ENCODE measurements at places on chromosomes 7 and 10. TPM values are rescaled to one million over a fixed set of nuclear protein-coding genes. Genes with fewer than 3 reads are reported as not detected.
A peak's percentile ranks its signal among the peaks of the same experiment; 100 is the strongest.

- DNase-seq = no peak
Observed at GRCh38 chr10:120969219-120969645, 118.1 kb downstream of the WDR11 start.

GRCh38 chr7:142391191-142391992 lies 133.5 kb upstream of the PRSS58 start:
- peak; percentile 29 for DNase-seq

GPR158 gene
- not detected for total RNA-seq

- DNase-seq = no peak
Observed at GRCh38 chr7:126856691-126857291, 395.9 kb downstream of the GRM8 start.

- no peak for DNase-seq
Observed at GRCh38 chr10:112395809-112396530, 22.1 kb downstream of the ACSL5 start.

- DNase-seq = no peak
Observed at GRCh38 chr10:80188713-80189112, 16.6 kb downstream of the ANXA11 start.

GRCh38 chr10:113982769-113983168 lies 60.9 kb upstream of the ADRB1 start:
- DNase-seq = no peak

MOGAT3 gene
- total RNA-seq = 0.11 TPM

RBP4 gene
- total RNA-seq = not detected

GRCh38 chr7:43750016-43750887 lies 8.2 kb upstream of the BLVRA start:
- DNase-seq = no peak

TMEM270 gene
- not detected for total RNA-seq

DNA sequence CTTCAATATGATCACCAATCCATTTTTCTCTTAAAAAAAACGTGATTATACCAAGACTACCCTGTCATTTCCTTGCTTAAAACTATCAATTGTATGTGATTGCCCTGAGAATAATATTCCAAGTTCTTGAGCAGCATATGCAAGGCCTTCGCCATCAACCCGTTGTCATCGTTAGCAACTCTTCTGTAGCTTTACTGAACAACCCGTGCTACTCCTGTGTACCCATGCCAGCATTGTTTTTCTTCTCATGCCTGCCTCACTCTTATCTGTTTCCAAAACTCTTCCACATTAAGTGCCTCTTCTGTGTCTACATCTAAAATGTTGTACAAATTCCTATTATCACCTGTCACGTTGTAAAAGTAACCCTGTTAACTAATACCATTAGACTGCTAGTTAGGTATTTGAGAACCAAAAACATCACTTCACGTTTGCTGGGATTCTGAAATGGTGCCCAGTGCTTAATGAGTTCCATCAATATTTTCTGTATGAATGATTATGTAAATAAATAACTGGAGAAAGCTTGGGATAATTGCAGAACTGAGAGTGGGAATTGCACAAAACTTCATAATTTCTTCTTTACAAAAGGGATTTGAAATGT lies 10.5 kb downstream of the CAV2 start:
- DNase-seq = no peak

CAMK1D gene
- total RNA-seq = 35.3 TPM

DNA sequence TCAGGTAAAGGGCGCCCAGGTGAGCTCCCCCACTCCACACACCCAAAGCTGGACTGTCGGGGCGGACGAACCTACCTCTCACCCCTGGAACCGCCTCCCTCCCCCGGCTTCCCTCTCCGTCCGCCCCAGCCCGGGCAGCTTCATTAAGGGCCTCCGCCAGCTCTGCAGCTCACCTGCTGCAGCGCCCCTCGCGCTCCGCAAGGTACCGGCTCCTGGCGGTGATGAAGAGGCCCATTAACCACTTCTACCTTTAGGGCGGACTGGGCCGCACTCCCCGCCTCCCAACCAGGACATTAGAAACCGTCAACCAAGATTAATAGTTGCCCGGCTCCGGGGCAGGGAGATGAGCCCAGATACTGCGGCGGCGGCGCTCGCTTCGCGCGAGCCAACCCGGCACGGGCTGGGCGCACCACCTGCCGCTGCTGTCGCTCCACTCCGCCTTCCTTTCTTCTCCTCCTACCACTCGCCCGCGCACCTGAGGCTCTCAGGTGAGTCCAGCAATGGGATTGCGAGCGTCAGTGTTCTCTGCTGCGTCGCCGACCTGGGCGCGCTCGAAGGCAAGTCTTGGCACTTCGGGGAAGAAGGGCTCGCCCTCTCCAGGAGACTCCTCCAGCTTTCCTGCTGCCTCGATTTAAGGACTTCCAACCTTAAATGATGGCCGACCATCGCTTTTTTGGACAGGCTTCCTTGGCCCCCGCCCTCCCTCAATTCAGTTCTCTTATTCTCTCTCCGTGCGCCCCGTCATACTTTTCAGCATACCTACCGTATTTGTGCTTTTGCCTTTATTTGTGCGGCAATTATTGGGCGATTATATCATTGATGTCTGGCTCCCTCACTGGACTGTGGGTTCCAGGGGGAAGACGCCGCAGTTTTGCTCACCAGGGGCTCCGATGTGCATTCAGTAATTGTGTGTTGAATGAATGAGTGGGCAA lies 13.6 kb upstream of the KAZALD1 start:
- no peak for DNase-seq

DNA sequence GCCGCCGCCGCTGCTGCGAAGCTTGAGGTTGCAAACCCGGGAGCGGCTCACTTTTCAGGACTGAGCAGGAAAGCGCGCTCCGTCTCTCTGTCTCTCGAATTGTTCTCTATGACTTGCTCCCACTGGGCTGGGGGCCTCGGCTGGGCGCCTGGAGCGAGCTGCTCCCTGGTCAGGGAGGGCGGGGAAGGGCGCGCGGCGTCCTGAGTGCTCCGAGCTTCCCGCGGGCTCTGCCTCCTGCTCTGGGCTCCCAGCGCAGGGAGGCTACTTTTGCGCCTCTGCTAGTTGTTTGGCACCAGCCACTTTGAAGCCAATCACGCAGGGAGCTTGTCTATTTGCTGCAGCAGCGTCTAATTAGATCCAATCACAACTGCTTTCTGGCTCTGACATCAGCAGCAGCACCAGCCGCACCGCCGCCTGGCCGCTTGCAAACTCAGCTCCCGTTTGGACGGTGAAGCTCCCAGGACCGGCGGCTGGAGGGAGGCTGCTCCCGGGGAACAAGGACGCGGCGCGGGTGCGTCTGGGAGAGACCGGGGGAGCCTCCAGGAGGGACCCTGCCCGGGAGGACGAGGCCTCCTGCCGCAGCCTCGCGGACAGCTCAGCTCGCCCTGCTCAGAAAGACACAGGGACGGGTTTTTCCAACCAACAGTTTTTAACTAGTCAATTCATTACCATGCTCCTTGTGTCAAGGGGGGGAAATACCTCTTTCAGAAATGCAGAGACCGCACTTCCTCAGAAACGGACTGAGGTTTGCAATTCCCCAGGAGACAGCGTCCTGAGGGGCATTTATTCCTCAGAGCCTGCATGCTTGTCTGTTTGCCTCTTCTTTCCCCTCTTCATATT lies at the start of gene ADARB2:
ADARB2 (minus strand) TSS at position 304 of the 840 bp plus-strand sequence.
- DNase-seq = no peak

NPTX2 gene
- not detected for total RNA-seq

DNA sequence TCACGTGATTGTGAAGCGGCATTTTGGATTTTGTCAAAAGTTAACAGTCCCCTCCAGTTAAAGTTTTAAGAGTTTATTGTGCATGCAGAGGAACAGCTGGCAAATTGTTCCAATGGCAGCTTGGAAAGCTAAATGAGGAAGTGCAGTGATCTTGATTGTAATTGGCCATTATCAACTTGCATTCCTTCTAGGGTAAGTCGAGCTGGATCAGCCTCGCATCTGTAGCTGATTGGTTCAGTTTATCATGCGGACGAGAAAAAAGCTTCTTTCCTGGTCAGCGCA lies 566 bp downstream of the ZNF789 start:
- no peak for DNase-seq

- DNase-seq = no peak
Observed at GRCh38 chr10:16470747-16471146, 33.9 kb downstream of the PTER start.

LRRC17 gene
- total RNA-seq = 0.22 TPM

DNA sequence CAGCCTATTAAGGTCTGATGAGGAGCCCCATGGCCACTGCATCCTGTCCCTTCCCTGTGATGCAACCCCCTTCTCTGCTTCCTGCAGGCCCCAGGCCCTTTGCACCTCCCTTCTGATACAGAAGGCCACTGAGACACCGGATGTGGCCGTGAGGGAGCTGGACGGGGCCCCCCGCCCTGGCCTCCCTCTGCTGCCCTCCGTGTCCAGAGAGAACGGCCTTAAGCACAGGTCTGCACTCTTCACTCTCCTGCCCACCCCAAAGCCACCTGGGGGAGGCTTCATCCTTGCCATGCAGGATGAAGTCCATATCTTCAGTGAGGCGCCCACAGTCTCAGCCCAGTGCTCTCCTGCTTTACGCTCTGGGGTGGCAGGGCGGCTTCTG lies 86.9 kb upstream of the GNA12 start:
- DNase-seq = no peak

GRCh38 chr7:18508443-18509427 lies 13.2 kb downstream of the HDAC9 start:
- no peak for DNase-seq

- DNase-seq = no peak
Observed at GRCh38 chr7:155837126-155837479, 24.8 kb upstream of the SHH start.

DNA sequence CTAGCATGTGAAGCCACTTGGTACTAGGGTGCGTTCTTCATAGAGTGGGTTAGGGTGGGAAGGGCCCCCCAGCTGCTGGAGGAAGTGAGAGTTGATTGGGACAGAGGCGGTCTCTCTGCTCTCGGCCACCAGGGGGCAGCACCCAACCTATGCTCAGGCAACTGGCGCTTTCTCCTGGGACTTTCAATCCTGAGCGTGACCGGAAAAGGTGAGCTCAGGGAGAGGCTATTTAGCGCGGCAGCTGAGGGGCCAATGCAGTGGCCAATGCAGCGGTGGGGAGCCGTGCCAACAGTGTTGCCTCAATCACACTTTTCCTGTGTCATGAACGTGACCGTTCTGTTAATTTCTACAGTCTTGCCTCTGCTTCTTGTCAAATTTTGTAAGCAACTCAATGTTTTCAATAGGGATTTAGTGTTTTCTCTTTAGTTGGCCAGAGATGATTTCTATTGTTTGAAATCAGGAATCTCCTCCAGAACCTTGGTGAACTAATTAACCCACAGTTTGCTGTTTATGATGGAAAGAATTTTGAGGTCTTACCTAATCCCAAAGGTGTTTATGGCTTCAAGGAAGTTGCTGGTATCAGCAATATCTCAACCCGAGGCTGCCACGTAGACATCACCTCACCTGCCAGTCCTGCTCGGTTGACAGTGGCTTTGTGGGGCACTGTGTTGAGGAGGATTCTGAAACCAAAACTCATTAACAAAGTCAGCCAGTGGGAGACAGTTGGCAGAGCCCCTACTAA lies 67.9 kb upstream of the PDZD8 start:
- DNase-seq = peak; percentile 22

- no peak for DNase-seq
Observed at GRCh38 chr10:21039721-21040120, 142.6 kb upstream of the NEBL start.

GRCh38 chr10:43585046-43585445 lies 10.6 kb upstream of the ZNF239 start:
- no peak for DNase-seq

DNA sequence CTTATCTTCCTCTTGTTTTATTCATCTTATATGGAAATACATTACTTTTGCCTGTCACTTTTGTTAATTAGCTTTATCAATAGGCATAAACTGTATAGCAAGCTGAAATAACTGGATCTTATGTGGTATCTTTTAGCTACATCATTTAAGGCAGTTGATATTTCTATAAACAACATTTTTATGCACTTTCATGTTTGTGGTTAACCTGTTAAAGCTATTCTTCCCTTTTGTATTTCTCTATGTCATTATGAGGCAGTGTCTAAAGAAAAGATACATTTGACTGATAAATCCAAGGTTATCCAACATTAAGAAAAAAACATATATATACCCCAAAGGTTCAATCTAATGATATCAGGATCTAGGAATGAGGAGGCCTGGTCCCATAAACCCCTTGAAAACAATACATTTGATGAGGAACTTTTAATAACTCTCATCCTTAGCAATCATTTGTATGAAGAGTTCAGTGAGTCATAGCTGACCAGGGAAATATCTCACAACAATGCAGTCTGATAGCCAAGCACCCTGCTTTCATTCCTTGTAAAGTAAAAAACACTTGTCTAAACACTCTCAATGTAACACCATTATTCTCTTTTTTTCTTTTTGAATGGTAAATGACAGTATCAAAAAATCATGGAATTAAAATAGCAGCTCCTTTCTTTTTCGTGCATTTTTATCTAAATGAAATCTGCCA lies 300.9 kb downstream of the NEBL start:
- no peak for DNase-seq

DNA sequence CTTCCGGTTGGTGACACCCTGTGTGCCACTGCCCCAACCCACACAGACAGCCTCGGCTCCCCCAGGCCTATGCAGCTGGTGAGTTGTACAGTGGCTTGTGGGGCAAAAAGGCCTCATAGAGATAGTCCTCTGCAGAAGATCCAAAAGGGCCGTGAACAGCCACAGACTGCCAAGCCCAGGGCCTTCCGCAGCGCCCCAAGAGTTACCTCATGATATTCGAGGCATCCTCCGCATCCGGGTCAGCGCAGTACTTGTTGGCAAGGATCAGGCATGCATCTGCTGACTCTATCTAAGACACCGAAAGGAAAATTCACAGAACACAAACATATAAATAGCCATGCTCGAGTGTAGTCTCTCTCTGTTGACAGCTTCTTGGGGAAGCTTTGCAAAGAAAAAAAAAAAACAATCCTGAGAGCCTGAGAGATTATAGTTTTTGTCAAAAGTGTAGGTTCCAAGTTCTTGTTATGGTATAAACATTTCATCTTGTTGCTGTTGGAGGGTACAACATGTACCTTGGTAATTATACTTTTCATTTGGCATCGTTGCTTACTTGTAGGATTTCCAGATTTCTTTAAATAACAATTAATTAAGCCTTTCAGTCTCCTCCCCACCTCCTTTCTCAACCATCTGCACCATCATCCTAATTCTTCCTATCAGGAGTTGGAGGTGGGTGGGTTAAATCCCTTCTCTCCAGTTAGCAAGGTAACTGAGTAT lies 553.0 kb downstream of the KCNMA1 start:
- DNase-seq = no peak

SEMA3D gene
- total RNA-seq = not detected

DNA sequence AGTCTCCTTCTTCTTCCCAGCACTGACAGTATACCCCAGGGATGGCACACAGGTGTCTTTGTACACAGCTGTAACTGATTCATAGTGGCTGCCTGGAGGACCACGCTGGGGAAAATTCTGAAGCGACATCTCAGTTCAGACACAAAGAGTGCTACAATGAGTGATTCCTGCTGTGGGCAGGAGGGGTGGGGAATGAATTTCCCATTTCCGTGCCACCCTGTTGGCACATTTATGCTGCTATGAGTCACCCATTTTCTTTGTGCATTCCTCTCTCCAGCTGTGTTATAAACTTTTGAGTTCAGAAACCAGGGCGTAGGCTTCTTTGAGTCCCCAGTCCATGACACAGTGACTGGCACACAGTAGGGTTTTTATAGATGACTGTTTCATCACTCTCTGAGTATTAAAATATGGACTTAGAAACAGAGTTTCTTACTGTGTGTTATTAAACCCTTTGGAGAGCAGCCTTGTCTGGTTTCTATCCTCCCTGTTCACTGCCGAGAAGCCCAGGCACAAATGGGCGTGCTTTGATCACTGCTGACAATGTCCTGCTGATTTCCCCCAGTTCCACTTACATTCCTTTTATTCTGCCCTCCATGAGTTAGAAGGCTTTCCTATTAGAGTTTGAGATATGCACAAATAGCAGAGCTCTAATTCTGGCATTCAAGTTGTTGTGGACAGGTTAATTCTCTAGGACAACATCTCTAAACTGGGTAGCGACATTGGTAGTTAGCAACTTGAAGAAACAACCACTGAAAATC lies 24.0 kb upstream of the NPS start:
- DNase-seq = no peak

Measured in CD4-positive, alpha-beta T cell (primary cell).